ENCODE measurements at places on chromosomes 5 and 9.
A peak's percentile ranks its signal among the peaks of the same experiment; 100 is the strongest.

GRCh38 chr5:62354028-62354874, 48.2 kb downstream of the KIF2A start:
- DNase-seq: no peak

- no peak for DNase-seq
Observed at GRCh38 chr9:121662891-121663580, 11.6 kb downstream of the DAB2IP start.

DNA sequence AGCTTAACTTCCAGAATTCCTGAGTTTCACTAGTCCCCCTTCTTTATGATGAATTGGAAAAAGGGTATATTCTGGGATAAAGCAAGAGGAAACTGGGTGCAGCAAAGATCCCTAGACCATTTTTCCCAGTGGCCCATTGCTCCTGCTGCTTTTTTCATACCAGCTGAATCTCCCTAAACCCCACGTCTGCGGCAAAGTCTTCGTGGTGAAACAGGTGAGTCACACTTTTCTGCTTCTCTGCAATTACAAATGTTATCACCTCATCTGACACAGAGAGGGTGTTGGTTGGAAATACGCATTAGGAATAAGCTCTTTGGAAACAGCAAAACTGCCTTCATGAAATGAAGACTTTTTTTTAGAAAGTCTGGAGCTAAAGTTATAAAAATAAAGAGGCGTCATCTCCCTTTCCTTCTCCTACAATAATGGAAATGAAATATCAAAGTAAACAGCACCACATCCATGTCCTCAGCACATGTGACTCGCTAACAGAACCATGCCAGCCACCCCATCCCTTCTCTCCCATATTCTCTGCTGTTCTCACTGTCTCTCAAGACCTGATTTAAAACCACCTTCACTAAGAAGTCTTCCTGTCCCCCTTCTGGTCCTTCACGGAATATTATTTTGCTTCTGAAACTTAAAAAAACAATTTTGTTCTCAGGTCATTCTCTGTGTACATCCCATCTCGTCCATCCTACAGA, 39.5 kb upstream of the GLRX start:
- no peak for DNase-seq

GRCh38 chr5:157748760-157749461, 5.4 kb downstream of the LSM11 start:
- DNase-seq: peak; percentile 13

- no peak for DNase-seq
Observed at GRCh38 chr9:136825295-136826187, 16.7 kb upstream of the AJM1 start.

DNA sequence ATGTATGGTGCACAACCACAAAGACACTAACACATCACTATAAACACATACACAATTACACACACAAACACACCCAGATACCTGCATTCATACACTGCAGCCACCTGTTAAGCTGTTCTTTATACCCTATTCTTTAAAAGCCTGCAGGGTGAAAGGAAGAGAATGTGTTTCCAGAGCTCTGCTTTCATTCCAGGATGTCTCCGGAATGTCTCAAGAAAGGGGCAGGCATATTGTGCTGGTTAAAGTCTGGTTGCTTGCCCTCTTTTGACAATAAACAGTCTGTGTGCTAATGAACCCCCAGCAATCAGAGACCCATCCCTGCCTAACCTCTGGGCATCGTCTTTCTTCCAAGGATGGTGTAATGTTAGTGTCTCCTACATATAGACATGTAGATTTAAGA, 181.6 kb downstream of the EPB41L4A start:
- DNase-seq: no peak

DNA sequence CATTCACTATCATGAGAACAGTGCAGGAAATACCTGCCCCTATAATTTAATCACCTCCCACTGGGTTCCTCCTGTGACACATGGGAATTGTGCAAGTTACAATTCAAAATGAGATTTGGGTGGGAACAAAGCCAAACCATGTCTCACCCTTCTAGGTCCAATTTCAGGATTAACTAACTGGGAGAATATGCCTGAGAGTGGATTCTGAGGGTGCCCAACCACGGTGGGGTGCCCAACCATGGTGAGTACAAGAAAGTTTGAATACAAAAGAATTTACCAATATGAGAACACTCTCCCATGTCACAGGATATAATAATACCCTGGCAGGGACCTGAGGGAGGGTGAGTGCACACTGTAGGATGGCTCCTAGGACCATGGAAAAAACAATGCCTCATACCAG, 17.2 kb upstream of the GDA start:
- no peak for DNase-seq

- no peak for DNase-seq
Observed at GRCh38 chr9:5442400-5443011, 4.8 kb upstream of the PLGRKT start.

GRCh38 chr9:36980148-36980974, 53.7 kb downstream of the PAX5 start:
- DNase-seq: no peak

DNA sequence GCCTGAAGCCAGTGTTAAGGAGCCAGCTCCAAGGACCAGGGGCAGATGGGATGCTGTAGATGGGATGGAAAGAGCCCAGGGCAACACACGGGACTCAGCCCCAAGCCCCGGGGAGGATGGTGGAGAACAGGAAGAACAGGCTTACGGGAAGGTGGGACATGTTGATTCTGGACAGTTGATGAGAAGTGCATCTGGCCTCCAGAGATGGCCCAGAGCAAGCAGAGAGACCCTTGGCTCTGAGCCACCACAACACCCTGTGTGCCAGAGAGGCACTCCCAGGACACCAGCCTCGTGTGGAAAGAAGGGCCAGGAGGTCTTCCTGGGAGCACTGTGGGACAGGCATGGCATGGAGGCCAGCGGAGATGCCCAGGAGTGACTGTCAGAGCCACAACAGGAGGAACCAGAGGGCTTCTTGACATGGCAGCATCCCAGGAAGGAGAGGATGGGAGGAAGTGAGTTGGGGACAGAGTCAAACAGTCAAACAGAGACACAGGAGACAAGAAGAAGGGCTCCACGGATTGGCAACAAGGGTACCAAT, 156.3 kb upstream of the MVB12B start:
- no peak for DNase-seq

GRCh38 chr5:135332519-135333150, 66.4 kb downstream of the MACROH2A1 start:
- DNase-seq: no peak

GRCh38 chr5:90602681-90603080, 44.1 kb downstream of the ADGRV1 start:
- no peak for DNase-seq

DNA sequence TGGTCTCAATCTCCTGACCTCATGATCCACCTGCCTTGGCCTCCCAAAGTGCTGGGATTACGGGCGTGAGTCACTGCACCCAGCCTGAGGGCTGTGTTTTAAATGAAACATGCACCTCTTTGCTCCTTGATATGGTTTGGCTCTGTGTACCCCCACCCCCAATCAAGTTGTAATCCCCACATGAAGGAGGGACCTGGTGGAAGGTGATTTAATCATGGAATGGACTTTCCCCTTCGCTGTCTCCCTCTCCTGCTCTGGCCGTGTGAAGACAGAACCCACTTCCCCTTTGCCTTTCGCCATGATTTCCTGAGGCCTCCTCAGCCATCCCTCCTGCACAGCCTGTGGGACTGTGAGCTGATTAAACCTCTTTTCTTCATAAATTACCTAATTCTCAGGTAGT, 12.5 kb upstream of the NOTCH1 start:
- no peak for DNase-seq

DNA sequence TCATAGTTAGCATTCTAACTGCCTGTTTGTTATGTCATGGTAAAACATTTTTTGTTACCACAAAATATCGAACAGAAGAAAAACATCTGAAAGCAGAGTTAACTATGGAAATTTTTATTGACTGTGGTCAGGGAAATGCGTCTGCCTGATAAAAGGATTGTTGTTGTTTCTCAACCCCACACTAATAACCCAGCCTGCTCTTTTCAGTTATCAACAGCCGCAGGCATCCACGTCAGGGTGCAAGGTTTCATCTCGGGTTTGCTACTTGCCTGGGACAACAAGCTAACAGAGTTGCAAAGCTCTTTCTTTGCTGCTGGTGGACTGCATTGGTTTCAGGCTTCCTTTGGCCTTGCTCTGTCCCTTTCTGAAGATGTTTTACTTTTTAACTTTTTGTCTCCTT, 969.2 kb downstream of the CDH18 start:
- no peak for DNase-seq

- DNase-seq: no peak
Observed at GRCh38 chr5:172721455-172722326, 49.3 kb downstream of the DUSP1 start.

DNA sequence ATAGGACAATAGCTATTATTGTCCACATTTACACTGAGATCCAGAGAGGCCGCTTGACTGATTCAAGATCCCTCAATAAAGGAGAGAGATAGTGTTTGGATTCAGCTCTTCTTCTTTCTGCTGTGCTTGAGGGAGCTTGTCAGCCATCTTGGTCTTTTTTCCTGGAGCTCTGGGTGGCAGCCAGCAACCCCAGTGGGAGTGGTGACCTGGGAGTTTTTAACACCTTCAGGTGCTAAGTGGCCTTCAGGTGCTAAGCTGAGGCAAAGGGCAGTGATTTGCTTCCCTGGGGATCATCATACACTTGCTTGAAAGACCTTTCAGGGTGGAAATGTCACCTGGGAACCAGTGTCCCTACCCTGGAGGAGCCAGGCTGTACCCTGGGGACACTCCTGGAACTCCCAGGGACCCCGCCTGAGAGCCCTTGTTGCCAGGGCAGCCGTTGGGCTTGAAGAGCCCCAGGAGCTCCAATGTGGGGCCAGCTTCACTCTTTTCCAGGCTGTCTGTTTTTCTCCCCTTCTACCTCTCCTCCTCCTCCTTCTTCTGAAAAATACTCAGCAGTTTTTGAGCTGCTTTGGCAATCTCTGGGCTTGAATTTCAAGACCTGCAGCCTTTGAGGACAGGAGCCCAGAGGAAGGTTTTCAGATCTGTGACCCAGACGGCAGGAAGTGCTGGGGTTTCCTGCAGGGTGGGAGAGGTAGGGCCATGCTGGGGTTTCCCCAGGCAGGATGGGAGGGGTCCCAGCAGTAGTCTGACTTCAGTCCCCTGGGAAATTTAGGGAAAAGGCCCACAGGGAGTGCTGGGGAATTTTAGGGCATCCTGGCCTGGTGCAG, 59.7 kb downstream of the FGF18 start:
- DNase-seq: no peak

All from stimulated activated CD4-positive, alpha-beta T cell treated with anti-CD3 and anti-CD28 coated beads, Interleukin-4, amount 100 ng/mL, for 48 hours (primary cell).